Brain pericyte (primary cell): ENCODE measurements at places on chromosomes 12 and 14.

DNA sequence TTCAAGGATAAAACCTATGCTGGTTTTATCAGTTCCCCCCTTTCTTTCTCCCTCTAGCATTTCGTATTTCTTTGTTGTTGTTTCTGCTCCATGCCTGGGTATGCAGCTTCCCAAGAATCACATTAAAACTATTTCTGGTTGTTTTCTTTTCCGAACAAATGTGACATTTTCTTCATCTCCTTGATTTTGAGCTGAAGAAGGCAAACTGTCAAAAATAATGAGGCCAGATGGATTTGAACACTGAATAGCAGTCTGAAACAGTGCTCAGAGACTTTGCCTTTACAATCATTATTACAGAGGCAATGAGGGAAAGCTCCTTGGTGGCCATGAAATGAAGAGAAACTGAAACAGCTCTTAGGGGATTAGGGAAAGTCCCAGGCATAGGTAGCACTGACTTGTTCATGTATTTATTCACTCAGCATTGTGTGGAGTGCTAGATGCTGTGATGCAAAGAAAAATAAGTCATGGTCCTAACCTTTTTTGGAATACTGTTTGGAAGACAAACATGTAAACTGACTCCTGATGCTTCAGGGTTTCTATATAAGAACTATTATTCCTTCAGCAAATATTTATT is 319.5 kb downstream of the FUT8 start:
- DNase-seq, result no peak

GRCh38 chr14:52835122-52835903 is 43.9 kb upstream of the GNPNAT1 start:
- DNase-seq, result no peak

DNA sequence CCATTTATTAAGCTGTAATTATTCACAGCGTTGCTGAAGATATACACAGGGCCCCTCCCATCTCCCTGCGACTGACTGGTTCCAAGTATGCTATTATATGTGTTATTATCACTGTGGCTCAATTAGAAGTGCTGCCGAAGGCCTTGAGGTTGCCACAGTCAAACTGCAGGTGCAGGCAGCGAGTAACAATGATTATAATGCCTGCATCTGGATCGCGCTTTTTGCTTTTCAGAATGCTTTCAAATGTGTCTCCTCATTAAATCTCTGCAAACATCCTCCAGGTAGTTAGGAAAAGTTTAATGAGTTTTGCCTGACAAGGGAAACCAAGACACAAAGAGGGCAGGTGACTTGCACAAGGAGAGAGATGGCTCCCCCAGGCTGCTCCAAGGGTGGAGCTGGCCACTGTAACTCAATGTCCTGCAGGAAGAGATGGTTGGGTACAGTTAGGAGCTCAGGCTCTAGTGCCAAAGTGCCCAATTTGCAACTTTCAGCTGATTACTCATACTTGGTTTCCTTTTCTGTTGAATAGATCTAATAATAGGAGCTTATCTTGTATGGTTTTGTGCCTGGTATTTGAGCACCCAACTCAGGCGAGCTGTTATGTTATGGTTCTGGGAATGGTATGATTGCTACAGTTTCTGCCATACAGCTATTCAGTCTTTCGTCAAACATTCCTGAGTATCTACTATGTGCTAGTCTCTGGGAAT is 1.7 kb upstream of the SYNE3 start:
- no peak for DNase-seq

GRCh38 chr12:105480162-105480561 is 149.7 kb downstream of the C12orf75 start:
- no peak for DNase-seq

DNA sequence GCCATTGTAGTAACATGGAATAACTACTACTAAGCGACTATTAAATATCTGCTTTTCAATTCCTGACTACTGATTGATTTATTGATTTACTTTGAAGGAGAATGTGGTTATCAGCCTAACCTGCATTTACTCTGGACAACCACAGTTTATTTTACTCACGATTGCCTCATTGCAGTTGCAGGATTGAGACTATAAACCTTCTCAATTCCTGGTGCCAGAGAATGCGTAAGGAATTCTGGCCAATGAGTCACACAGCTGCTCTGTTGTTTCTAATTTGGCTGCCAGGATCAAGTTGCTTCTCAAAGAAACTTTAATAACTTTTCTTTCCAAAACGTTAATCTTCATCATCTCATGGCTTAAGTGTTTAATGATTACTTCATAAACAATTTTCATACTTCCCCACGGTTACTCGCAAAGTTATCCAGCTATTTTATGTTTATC is 13.1 kb upstream of the TMTC1 start:
- DNase-seq, result no peak

- no peak for DNase-seq
Observed at GRCh38 chr12:52649066-52649465, 2.9 kb downstream of the KRT2 start.

DNA sequence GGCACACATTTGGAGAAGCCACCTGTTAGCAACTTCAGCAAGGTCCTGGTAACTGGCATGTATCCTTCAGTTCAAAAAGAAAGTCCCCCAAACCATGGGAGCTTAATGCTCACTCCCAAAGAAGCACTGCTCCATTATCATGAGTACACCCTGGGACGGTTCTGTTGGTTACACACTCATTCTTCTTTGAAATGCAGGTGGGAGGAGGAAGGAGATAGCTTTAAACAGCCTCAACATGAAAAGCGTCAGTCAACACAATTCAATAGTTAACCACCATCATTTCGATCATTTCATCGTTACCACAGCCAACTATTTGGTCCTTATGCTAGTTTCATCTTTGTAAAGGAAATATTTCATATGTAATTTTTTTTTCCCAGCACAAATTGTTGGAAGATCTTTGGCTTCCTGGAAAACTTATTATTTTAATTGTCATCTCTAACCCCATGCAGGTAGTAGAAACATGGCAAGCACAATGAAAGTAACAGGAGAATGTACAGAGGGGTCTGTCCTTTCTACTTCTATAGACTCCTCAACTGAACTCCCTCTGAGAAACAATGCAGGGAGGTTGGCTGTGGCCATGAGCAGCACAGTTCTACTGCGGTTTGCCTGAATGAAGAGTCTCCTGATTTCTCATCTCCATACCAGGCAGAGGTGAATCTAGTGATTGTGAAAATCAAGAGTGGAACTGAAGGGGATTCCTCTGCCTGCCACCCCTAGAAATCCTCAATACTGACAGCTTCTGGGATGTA is 196.4 kb upstream of the FOXN3 start:
- DNase-seq, result no peak

DNA sequence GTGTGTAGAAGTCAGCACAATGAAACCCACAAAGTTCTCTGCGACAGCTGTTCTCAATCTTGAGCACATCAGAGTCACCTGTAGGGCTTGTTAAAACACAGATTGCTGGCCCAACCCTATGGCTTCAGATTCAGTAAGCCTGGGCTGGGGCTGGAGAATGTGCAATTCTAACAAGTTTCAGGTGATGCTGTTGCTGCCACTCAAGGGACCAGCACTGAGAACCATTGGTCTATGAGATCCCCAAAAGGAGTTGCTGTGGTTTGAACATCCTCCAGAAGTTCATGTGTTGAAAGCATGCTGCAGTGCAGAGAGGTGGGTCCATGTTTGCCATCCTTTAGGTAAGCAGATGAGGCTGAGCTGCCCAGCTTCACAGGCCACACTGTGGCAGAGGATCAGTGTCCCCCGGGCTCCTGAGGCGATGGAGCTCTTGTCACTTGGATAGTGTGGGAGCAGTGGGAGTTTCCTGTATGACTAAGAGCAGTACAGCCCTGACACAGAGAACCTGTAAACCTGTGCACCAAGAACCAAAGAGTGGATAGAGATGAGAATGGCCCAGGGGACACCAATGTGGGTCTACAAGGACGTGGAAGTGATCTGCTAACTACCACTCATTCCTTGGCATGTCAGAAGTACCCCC is 8.0 kb upstream of the RTRAF start:
- no peak for DNase-seq

DNA sequence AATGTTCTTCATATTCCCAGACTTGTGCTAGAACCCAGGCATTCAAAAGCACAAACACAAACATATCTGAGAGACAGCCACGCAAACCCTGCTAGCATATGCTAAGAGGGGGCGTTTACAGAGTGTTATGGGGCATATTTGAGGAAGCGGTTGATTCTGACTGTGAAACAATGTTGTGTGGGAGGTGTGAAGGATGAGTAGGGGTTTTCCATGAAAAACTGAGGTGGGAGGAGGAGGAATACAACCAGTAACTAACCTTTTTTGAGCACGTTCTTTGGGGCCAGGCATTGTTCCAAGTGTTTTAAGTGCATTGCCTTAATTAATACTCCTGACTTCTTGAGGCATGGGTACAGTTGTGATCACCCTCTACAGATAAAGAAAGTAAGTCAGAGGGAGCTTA is 499.5 kb downstream of the AACS start:
- DNase-seq, result no peak

DNA sequence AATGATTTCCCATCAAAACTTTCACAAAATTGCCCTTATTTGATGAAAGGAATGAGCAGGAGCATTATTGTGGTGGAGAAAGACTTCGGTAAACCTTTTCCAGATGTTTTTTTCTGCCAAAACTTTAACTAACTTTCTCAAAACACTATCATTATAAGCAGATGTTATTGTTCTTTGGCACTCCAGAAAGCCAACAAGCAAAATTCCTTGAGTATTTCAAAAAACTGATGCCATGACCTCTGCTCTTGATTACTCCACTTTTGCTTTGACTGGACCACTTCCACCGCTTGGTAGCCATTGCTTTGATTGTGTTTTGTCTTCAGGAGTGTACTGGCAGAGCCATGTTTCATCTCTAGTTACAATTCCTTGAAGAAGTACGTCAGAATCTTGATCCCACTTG is 29.7 kb upstream of the RAB21 start:
- no peak for DNase-seq
